Type B pancreatic cell (in vitro differentiated cells): ENCODE measurements at places on chromosomes 1 and 21. TPM values are rescaled to one million over a fixed set of nuclear protein-coding genes. Genes with fewer than 3 reads are reported as not detected.

ALX3 gene
- 1.4 and 19.8 TPM in 2 replicates for total RNA-seq

LCE1F gene
- not detected in 2 replicates for total RNA-seq

SH2D5 gene
- 1.2 and 1.4 TPM in 2 replicates for total RNA-seq

SAMSN1 gene
- total RNA-seq, result 2.6 and 6.0 TPM in 2 replicates

S100A14 gene
- total RNA-seq, result 139 and 266 TPM in 2 replicates

MYBPHL gene
- 0.48 and 0.60 TPM in 2 replicates for total RNA-seq

DNA sequence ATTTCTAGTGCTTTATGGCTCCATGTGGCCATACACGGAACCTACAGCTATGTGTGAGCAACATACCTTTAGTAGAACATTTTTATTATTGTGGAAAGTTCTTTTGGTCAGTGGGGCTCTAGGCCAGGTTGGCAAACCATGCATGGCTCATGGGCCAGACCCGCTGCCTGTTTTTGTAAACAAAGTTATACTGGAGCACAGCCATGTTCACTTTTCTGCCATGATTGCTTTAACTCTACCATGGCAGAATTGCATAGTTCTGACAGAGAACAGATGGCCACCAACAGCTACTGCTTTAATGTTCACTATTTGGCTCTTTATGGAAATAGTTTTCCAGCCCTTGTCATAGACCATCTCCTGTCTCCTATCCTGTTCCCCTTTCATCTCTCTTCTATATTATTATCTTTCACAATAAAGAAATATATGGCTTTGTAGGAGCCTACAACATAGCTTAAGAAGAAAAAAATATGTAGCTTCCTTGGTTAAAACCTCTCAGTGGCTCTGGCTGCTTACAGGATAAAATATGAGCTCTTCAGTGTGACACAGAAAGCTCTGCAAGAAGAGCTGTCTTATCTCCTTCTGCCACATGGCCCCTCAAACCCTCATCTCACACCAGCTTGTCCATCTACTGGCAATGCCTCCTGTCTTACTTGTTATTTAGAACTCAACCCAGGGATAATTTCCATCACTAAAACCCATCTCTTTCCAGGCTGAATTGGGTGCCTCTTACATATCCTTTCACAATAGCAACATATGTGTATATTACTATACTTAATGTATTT lies 54.6 kb upstream of the RWDD3 start:
- H3K4me1 ChIP-seq, result no peaks in the 10 kb centered on the region
- no peak overlapping the region for H3K27ac ChIP-seq
- H3K36me3 ChIP-seq, result no peaks in the 10 kb centered on the region

DNA sequence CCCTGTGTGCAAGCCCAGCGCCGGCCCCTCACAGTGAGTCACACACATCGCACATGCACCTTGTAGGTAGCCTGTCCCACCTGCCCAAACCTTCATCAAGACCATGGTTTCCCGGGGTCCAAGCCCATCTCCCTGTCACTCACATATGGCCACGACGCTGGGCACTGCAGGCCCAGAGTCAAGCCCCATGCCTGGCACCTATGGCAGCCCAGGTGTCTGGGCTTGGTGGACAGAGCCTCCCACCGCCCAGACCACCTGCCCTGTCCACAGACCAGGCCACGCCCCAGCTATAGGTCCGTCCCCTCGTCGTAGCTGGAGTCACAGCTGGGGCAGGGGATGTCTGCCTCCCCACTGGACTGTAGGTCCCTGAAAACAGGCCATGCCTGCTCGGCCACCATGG lies 48.2 kb downstream of the MEGF6 start:
- H3K36me3 ChIP-seq, result no peaks in the 10 kb centered on the region
- no peak for DNase-seq
- H3K27me3 ChIP-seq, result peaks cover 3% of the 10 kb centered on the region
- H3K27ac ChIP-seq, result no peak overlapping the region

- peaks cover 17% of the 10 kb centered on the region for H3K4me1 ChIP-seq
- peaks cover 63% of the 10 kb centered on the region for H3K36me3 ChIP-seq
- DNase-seq, result no peak
- no peak overlapping the region for H3K27ac ChIP-seq
These were observed 160.9 kb downstream of the GABPA start for GRCh38 chr21:25895565-25896205.

DNA sequence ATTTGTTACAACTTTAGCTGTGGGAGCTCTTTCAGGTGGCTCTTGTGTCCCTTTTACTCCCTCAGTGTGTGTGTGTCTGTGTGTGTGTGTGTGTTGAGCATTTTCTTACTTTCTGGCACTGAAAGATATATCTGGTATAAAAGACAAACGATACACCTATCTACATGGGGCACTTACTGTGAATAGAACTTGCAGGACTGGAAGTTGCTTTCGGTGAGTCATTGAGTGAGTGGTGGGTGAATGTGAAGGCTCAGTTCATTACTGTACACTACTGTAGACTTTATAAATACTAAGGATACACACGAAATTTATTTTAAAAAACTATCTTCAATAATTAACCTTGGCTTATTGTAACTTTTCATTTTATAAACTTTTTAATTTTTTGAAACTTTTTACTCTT lies 38.7 kb downstream of the BTBD8 start:
- peaks cover 4% of the 10 kb centered on the region for H3K4me1 ChIP-seq
- H3K27ac ChIP-seq, result no peak overlapping the region
- H3K36me3 ChIP-seq, result peaks cover 5% of the 10 kb centered on the region
- H3K27me3 ChIP-seq, result no peaks in the 10 kb centered on the region
- H3K4me3 ChIP-seq, result no peak overlapping the region

GRCh38 chr1:56216218-56216617 lies 363.1 kb downstream of the PLPP3 start:
- no peaks in the 10 kb centered on the region for H3K36me3 ChIP-seq
- no peak overlapping the region for H3K4me3 ChIP-seq
- H3K27ac ChIP-seq, result no peak overlapping the region
- H3K27me3 ChIP-seq, result no peaks in the 10 kb centered on the region
- DNase-seq, result no peak

DNA sequence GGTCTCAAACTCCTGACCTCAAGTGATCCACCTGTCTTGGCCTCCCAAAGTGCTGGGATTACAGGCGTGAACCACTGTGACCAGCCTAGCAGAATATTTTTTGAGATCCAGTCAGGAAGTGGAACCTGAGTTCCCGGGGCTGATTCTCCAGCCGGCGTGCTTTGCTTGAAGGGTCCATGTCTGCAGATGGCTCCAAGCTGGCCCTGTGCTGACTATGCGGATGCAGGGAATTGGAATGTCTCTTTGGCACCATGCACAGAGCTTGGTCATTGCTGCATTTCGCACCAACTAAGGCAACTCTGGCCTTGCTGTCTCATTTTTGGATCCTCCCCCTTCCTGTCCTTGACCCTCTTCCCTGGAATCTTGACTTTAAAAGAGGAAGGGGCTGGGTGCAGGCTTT lies 28.1 kb downstream of the ARHGEF10L start:
- H3K36me3 ChIP-seq, result no peaks in the 10 kb centered on the region
- DNase-seq, result no peak
- H3K27me3 ChIP-seq, result no peaks in the 10 kb centered on the region
- peaks cover 46% of the 10 kb centered on the region for H3K4me1 ChIP-seq
- H3K4me3 ChIP-seq, result no peak overlapping the region

- no peak overlapping the region for H3K27ac ChIP-seq
- peaks cover 22% of the 10 kb centered on the region for H3K36me3 ChIP-seq
- peak overlapping the region; percentile 1 for H3K4me3 ChIP-seq
- H3K4me1 ChIP-seq, result no peaks in the 10 kb centered on the region
These were observed 22.9 kb upstream of the AXDND1 start for GRCh38 chr1:179342740-179343404.

GRCh38 chr1:243738020-243738419 lies 112.0 kb downstream of the AKT3 start:
- no peak for DNase-seq
- H3K4me3 ChIP-seq, result no peak overlapping the region
- no peak overlapping the region for H3K27ac ChIP-seq
- peaks cover 6% of the 10 kb centered on the region for H3K4me1 ChIP-seq

DNA sequence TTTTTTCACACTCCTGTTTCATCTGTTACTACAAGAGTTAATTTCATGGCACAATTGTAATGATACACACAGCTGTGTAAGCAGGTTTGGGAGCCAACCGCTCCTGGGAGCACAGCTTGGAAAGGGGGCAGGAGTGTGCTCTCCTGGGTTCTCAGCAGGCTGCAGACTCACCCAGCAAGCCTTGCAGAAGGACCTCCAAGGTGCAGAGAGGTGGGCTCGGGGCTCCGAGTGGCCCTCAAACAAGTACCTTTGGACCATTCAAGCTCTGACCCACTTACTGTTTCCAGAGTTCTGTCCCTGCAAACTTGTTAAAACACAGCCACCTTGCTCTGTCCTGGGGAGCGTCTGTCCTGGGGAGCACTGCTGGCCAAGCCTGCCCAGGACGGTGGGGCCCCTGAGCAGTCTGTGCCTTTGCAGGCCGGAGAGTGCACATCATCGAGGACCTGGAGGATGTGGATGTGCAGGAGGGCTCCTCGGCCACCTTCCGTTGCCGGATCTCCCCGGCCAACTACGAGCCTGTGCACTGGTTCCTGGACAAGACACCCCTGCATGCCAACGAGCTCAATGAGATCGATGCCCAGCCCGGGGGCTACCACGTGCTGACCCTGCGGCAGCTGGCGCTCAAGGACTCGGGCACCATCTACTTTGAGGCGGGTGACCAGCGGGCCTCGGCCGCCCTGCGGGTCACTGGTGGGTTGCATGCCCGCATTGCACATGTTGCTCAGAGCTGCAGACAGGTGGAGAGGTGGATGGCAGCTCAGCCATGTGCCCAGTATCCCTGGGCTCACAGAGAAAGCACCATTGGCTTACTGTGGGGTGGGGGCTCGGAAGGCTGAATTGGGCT lies 78.0 kb downstream of the OBSCN start:
- H3K27ac ChIP-seq, result no peak overlapping the region
- no peak overlapping the region for H3K4me3 ChIP-seq
- H3K27me3 ChIP-seq, result no peaks in the 10 kb centered on the region
- DNase-seq, result no peak

GRCh38 chr1:33121728-33122127 lies 40.8 kb downstream of the AZIN2 start:
- peaks cover 12% of the 10 kb centered on the region for H3K36me3 ChIP-seq
- DNase-seq, result peak; percentile 31
- no peak overlapping the region for H3K27ac ChIP-seq
- peaks cover 10% of the 10 kb centered on the region for H3K27me3 ChIP-seq

GRCh38 chr1:60878323-60878722 lies 204.0 kb upstream of the NFIA start:
- no peaks in the 10 kb centered on the region for H3K27me3 ChIP-seq
- no peaks in the 10 kb centered on the region for H3K4me1 ChIP-seq
- DNase-seq, result no peak
- H3K4me3 ChIP-seq, result no peak overlapping the region
- H3K27ac ChIP-seq, result no peak overlapping the region

DNA sequence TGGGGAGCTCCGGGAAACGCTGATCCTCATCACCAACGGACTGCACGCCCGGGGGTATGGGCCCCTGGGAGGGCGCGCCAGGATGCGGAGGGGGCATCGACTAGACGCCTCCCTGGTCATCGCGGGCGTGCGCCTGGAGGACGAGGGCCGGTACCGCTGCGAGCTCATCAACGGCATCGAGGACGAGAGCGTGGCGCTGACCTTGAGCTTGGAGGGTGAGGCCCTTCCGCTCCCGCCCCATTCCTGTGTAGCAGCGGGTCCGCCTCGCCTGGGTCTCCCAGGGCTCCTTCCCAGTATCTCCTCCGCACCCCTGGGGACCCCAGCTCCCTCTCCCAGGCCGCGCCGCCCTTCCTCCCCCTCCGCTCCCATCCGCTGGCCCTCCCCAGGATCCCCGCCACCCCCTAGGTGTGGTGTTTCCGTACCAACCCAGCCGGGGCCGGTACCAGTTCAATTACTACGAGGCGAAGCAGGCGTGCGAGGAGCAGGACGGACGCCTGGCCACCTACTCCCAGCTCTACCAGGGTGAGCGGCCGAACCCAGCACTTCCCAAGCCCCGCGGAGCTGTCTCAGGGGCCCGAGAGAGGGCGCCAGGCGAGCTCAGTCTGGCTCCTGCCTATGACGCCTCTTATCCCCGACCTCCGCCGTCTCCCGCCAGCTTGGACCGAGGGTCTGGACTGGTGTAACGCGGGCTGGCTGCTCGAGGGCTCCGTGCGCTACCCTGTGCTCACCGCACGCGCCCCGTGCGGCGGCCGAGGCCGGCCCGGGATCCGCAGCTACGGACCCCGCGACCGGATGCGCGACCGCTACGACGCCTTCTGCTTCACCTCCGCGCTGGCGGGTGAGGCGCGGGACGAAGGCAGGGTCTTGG lies 5.0 kb downstream of the HAPLN2 start:
- H3K36me3 ChIP-seq, result no peaks in the 10 kb centered on the region
- no peak for DNase-seq
- no peak overlapping the region for H3K27ac ChIP-seq

- H3K4me3 ChIP-seq, result no peak overlapping the region
- peaks cover 29% of the 10 kb centered on the region for H3K36me3 ChIP-seq
- no peak overlapping the region for H3K27ac ChIP-seq
- no peaks in the 10 kb centered on the region for H3K27me3 ChIP-seq
- DNase-seq, result no peak
These were observed 21.6 kb upstream of the TRAF5 start for GRCh38 chr1:211305044-211305443.

- no peak overlapping the region for H3K27ac ChIP-seq
- DNase-seq, result no peak
- no peaks in the 10 kb centered on the region for H3K36me3 ChIP-seq
- H3K27me3 ChIP-seq, result peaks cover 13% of the 10 kb centered on the region
- H3K4me3 ChIP-seq, result no peak overlapping the region
- H3K4me1 ChIP-seq, result no peaks in the 10 kb centered on the region
These were observed 24.2 kb upstream of the CD34 start for GRCh38 chr1:207935166-207935583.

DNA sequence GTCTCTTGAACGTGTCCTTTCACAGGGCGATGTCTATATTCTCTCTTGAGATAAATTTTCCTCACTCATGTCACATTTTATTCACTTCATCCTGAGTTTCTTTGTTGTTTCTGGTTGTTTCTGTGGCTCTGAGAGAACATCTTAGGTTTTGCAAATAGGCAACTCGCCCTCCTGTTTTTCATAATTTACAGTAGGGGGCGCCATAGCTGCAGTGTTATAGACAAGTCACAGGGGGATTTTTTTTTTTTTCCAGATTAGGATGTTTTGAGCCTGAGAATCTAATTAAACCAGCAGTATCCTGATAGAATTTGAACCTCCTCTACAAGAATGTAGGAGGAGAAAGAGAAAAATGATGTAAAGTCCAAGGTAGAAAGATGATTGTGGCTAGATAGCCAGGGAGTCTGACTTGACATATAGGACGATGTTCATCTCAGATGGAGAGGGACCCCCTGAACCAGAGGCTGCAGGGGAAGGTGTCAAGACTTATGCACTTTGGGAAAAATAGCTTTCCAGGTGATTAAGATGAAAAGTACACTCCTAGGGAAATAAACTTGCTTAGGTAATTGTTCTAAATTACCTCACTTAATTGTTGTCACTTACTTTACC lies 76.3 kb downstream of the ZP4 start:
- DNase-seq, result no peak
- no peaks in the 10 kb centered on the region for H3K27me3 ChIP-seq
- H3K27ac ChIP-seq, result no peak overlapping the region
- no peak overlapping the region for H3K4me3 ChIP-seq
- no peaks in the 10 kb centered on the region for H3K36me3 ChIP-seq
- H3K4me1 ChIP-seq, result no peaks in the 10 kb centered on the region
